Aortic smooth muscle cell (primary cell): ENCODE measurements at places on chromosomes 13 and 19. TPM values are rescaled to one million over a fixed set of nuclear protein-coding genes. Genes with fewer than 3 reads are reported as not detected.

GFY gene
- total RNA-seq: not detected in 2 replicates

DPRX gene
- not detected in 2 replicates for total RNA-seq

RUBCNL gene
- under 0.01 and 0.31 TPM in 2 replicates for total RNA-seq

C19orf85 gene
- not detected in 2 replicates for total RNA-seq

ADGRE3 gene
- total RNA-seq: not detected in 2 replicates

SPIB gene
- total RNA-seq: not detected in 2 replicates

CPT1C gene
- 10.4 and 21.8 TPM in 2 replicates for total RNA-seq

MUC16 gene
- total RNA-seq: not detected in 2 replicates

KCNRG gene
- total RNA-seq: 5.0 and 5.9 TPM in 2 replicates

ISYNA1 gene
- total RNA-seq: 9.6 and 10.8 TPM in 2 replicates

MEIOSIN gene
- total RNA-seq: not detected in 2 replicates

CBARP gene
- total RNA-seq: 1.2 and 2.8 TPM in 2 replicates

KIR2DL3 gene
- total RNA-seq: not detected in 2 replicates

AMER2 gene
- not detected in 2 replicates for total RNA-seq

CABP5 gene
- total RNA-seq: not detected in 2 replicates

AP1M2 gene
- 0.19 TPM in 1 of 2 replicates, not detected in the other for total RNA-seq

OR7A17 gene
- total RNA-seq: not detected in 2 replicates

SMIM44 gene
- not detected in 2 replicates for total RNA-seq

TMC4 gene
- 0.31 TPM in 1 of 2 replicates, not detected in the other for total RNA-seq

ZNF836 gene
- 5.8 and 10.8 TPM in 2 replicates for total RNA-seq

PLPPR3 gene
- total RNA-seq: not detected in 2 replicates
